ENCODE measurements at places on chromosomes 7 and 10.

- no peak for DNase-seq
These were observed 10.3 kb upstream of the GLI3 start for GRCh38 chr7:42247301-42247700.

DNA sequence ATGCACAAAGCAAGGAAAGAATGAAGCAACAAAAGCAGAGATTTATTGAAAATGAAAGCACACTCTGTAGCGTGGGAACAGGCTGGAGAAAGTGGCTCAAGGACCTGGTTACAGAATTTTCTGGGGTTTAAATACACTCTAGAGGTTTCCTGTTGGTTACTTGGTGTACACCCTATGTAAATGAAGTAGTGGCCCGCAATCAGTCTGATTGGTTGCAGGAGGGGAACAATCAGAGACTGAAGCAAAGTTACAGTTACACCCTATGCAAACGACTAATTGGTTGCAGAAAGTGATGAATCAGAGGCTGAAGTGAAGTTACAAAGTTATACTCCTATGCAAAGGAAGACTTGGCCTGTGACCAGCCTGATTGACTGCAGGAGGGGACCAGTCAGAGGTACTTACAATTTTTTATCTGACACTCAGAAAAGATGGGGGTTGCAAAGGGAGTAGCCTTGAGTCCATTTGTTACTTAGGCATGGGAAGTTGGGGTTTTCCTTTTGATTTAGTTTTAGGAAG lies 3.6 kb upstream of the MTPN start:
- DNase-seq = no peak

DNA sequence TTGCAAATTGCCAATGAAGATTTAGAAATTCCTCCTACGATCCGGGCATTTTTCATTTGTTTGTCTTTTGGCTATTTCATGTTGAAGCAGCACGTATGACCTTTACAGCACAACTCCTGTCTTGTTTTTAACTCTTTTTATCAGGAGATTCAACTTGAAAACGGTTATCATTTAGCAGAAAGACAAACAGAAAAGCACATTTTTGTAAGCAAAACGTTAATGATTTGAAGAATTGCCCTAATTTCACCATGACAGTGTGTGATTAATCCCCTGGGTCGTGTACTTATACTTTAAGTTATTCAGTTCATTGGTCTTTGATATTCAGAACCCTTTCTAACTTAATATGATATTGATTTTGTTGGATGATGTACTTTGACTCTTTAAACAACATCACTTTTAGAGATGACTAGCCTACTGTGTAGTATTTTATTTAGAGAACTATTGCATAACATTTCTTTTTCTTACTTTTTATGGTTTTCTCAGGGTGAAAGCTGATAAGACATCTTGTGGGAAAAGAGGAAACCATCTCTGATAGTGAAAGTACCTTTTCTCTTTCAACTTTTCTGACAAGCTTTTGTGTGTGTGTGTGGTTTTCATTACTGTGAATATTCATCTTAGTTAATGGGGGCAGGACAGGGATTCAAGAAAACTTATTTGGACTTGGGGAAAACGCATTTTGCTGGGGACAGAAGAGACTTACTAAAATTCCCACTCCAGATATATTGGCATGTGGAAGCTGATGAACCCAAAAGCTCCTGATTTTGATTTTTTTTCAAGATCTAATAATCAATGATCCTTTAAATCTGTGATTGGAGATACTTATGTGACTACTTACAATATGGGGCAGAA lies 8.1 kb downstream of the HHEX start:
- DNase-seq = no peak

- no peak for DNase-seq
These were observed 339.8 kb downstream of the ABCA13 start for GRCh38 chr7:48511080-48511479.

- DNase-seq = no peak
These were observed 16.5 kb downstream of the AVL9 start for GRCh38 chr7:32511791-32512190.

GRCh38 chr10:93445097-93445960 lies 36.8 kb downstream of the MYOF start:
- no peak for DNase-seq

GRCh38 chr10:96311180-96311715 lies 7.0 kb downstream of the DNTT start:
- DNase-seq = no peak

GRCh38 chr7:93980744-93981479 lies 23.2 kb downstream of the BET1 start:
- no peak for DNase-seq

- DNase-seq = no peak
These were observed 15.2 kb upstream of the MKX start for GRCh38 chr10:27760867-27761266.

DNA sequence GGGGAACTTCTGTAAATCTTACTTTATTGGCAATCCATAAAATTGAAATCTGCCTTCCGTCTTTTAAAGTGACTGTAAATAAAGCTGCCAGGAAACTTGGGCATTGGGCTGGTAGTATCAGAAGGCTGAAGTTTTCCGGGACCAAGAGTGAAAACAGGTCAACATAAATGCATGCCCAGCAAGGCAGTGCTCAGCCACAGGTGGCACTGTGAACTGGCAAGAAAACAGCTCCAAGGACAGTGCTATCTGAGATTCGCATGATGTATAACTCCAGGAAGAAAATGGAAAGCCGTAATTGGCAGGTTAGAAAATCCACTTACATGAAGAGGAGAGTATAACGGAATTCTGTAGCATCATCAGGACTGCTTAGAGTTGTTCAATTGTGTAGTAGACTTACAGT lies 1.9 kb upstream of the INSYN2A start:
- no peak for DNase-seq

- DNase-seq = no peak
These were observed 58.0 kb downstream of the PDSS1 start for GRCh38 chr10:26755443-26755903.

DNA sequence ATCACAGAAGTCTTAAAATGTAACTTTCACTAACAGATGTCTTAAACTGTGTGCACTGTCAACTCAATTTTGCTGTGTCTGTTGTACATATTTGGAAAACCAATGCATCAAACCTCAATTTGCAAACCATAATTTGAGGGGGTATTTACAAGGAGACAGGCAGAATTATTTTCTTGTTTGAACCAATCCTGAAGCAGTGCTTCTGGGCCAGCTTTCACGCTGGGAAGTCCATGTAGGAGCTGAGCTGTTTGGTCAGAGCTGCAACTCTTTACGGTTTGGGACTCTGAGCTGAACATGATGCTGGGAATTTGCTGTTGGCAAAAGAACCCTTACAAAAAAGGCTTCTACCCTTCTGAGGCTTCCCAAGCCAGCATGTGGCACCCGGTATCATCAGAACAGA lies 43.2 kb upstream of the EPC1 start:
- no peak for DNase-seq

- no peak for DNase-seq
These were observed 39.9 kb downstream of the BET1 start for GRCh38 chr7:93964262-93964661.
